ENCODE measurements at places on chromosomes 13 and 19. TPM values are rescaled to one million over a fixed set of nuclear protein-coding genes. Genes with fewer than 3 reads are reported as not detected.

Gene F10
- total RNA-seq: 0.75 TPM

Gene STOML3
- total RNA-seq: not detected

Gene TRPM4
- 16.7 TPM for total RNA-seq

Gene CABP5
- not detected for total RNA-seq

Gene CGB2
- total RNA-seq: 1.9 TPM

Gene POGLUT2
- 15.7 TPM for total RNA-seq

Gene PLVAP
- 1.5 TPM for total RNA-seq

Gene CEACAM19
- total RNA-seq: 10.5 TPM

Gene HIPK4
- not detected for total RNA-seq

Gene ELSPBP1
- not detected for total RNA-seq

Gene MISP3
- 1.5 TPM for total RNA-seq

Gene GZMM
- total RNA-seq: not detected

DNA sequence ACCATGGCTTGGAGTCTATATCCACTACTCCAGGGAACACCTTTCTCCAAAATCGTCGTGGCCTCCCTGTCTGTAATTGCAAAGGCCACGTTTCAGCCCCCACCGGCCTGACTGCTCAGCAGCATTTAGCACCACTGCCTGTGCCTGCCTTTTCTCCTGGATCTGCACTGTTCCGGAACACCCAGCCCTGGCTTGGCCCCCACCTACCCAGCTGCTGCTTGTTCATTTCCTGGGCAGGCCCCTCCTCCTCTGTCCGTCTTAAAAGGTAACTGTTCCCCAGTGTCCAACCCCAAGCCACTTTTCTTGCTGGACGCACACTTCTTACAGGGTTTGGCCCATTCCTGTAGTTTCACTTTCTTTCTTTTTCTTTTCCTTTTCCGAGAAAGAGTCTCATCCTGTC is 8.5 kb upstream of the SYT5 start:
- DNase-seq: no peak

GRCh38 chr13:54687173-54687572 is 1658.6 kb downstream of the OLFM4 start:
- no peak for DNase-seq

- DNase-seq: no peak
These were observed 114.0 kb downstream of the STK24 start for GRCh38 chr13:98462946-98463345.

GRCh38 chr19:16470541-16470910 is 1.2 kb downstream of the EPS15L1 start:
- DNase-seq: no peak

GRCh38 chr13:110580800-110581199 is 19.3 kb upstream of the RAB20 start:
- DNase-seq: no peak

DNA sequence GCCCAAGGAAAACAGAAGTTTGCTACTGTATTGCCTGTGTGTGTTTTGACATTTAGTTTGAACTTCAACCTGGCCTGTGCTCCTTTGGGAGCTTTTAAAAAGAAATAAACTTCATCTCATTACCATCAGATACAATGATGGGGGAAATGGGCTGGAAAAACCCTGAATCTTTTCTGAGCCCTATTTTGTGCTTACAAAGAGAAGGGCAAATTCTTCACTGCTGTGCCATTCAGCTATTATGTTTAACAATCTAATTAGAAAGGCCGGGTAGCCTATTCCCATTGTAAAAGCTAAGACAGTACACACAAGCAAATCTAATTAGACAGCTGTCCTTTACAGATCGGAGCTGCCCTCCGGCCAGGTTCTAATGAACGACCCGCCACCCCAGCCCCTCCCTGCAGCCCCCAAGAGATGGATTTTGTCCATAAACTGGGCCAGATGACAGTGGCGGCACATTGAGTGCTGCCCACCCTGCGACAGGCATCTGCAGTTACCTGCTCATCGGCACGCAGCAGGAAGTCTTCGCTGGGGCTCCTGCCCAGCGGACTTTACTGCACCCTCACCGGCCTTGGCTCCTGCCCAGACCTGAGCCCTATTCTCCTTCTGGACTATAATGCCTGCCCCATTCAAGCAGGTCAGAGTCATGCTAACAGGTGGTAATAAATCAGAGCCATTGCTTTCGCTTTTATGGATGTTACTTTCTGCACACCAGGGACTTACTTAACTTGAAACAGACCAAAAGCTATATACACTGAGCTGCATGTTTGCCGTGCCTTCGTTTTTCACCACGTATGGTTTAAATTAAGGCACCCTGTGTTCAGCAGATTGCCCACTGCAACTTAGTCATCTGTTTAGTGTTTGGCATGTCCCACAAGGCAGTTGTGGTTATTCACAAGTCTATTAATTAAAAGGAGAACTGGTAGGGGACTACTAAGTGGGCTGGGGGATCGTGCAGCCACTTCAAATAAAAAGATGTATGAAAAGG is 549.6 kb downstream of the FGF9 start:
- DNase-seq: no peak

DNA sequence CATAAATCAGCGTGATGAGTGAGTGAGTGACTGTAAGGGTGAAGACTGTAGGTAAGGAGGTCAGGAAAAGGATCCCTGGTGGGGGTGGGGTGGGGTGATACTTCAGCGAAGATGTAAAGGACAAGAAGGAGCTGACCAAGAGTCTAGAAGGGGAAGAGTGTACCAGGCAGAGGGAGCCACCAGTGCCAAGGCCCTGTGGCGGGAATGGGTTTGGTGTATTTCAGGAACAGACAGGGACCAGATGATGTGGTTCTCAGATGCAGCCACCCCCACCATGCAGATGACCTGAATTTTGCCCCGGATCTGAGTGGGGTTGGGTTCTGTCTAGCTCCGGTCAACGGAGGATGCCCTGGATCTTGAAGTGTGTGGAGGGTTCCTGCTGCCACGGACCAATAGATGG is 30.1 kb upstream of the SLC7A10 start:
- DNase-seq: no peak

DNA sequence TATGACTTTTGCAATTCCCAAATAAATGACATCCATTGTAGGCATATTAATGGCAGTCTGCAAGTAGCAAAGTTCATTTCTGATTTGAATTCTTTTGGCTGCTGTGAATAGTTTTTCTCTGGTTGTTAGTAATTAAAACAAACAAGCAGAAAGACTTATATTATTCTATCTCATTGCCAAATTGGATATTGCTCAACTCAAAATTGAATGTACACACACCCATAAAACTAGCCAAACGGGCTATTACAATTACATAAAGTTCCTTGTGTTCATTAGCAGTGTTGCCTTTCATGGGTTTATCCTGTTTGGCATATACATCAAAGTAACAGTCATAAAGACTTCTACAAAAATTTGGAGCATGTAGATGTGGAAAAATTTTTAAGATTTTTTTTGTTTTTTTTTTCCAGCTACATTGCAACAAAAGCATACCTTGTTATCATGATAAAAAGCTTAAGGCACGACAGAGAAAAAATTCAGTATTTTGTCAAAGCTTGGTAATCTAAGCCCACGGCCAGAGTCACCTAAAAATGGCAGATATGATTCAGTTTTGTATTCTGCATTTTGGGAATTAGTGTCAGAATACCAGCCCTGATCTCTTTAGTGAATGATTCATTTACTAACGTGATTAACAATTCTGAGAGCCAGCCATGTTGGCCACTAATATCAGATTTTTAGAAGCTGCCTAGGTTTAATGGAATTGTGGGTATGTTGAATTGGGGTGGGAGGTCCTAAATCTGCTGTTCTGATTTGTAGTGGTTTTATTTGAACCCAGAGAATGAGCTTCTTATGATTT is 108.4 kb downstream of the KLF5 start:
- DNase-seq: no peak

GRCh38 chr13:85009447-85009846 is 789.8 kb downstream of the SLITRK6 start:
- DNase-seq: no peak

DNA sequence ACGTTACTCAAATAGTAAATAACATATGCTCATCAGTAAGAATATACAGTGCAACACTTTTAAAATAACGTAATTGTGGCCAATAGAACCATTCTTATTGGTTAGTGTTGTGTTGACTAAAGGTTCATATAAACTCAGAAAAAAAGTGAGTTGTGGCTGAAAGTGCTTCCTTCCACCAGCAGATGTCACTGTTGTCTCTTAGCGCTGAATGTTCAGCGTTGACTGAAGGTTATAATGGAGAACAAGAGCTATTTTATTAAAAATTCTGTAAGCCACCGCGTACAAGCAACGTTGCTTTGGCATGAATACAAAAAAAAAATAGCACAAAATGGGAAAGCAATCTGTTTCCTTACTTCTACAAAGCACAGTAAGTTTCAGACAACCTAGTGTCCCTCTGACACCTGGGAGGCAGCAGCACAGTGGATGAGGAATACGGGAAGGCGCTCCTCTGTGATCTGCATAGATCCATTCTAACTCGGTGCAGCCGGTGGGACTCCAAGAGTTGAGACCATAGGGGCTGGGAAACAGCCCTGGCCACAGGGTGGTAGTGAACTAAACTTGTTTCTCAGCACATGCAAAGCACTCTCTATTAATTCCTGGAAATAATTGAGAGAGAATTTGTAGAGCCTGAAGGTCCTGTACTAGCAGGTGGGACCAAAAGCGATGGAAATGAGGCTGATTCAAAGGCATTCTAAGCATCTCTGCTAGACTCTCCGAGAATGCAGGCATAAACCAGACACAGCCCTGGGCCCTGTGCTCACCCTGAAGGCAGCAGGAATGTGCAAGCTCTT is 23.9 kb upstream of the OXGR1 start:
- no peak for DNase-seq

GRCh38 chr19:49488046-49488862 is 846 bp downstream of the RPL13A start:
- DNase-seq: no peak

- no peak for DNase-seq
These were observed 19.7 kb downstream of the KLHL26 start for GRCh38 chr19:18656337-18657086.

DNA sequence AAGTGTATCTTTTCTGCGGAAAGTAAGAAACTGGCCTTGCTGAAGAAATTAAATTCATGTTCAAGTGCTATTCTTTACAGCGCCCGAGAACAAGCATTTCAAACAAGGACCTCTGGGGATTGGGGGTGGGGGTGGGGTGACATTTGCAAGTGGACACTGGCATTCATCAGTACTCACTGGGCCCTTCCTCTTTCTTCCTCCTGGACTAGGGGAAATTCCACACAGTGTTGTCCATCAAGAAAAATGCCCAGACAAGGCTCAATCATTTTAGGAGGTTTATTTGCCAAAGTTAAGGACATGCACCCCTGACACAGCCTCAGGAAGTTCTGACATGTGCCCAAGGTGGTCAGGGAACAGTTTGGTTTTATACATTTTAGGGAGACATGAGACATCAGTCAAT is 22.9 kb upstream of the OR10H1 start:
- no peak for DNase-seq

GRCh38 chr13:90541346-90541745 is 806.1 kb upstream of the MIR17HG start:
- DNase-seq: no peak

- DNase-seq: no peak
These were observed 15.7 kb downstream of the WTIP start for GRCh38 chr19:34497112-34497805.

GRCh38 chr19:3547301-3547731 is 8.3 kb downstream of the TEKTIP1 start:
- no peak for DNase-seq

DNA sequence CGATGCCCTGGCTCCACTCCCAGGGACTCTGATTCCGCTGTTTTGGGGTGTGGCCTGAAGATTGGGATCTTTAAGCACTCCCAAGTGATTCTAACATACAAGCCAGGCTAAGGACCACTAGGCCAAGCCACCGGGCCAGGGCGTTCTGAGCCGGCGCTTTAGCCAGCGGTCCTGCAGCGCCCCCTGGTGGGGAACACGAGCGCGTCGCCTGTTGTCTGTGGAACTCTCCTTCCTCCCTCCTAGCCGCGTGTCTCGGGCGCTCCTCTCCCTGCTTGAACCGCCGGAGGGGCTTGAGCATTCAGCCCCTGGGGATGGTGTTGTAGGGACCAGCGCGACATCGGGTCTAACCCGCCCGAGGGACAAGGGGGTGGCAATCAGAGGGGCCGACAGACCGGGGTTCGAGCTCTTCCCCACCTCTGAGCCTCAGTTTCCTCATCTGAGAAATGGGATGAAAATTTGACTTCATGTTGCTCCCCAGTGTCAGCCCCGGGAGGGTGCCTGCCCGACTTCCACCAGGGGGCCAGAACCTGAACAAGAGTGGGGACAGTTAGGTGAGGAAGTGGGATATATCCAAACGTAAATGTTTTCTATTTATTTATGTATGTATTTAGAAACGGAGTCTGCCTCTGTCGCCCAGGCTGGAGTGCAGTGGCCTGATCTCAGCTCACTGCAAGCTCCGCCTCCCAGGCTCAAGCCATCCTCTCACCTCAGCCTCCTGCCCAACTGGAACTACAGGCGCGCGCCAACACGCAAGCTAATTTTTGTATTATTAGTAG is 18.0 kb upstream of the PNMA8B start:
- DNase-seq: no peak

GRCh38 chr19:40567040-40567749 is 9.5 kb upstream of the SHKBP1 start:
- no peak for DNase-seq

- DNase-seq: no peak
These were observed 6.8 kb downstream of the PLEKHJ1 start for GRCh38 chr19:2229103-2230032.

GRCh38 chr13:101691341-101691860 is 238.9 kb downstream of the ITGBL1 start:
- no peak for DNase-seq

- peak; percentile 19 for DNase-seq
These were observed 39.5 kb upstream of the RPL21 start for GRCh38 chr13:27211771-27212364.

DNA sequence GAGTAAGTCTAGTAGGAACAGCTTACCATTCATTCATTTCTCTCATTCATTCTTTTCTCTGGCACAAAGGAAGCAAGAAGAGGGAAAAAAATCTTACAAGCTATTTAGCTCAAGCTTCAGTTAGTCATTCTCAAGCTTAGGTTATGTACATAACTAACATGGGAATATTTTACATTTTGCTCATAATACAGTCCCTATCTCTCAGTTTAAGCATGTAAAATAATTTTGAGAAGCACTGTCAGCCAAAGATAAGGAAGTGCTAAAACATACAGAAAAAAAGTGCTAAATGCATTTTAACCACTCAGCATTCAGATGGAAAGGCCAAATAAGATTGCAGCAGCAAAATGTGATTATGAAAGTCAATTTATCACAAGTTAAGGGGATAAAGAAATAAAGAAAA is 7.9 kb downstream of the RBM26 start:
- no peak for DNase-seq

- DNase-seq: no peak
These were observed 119.2 kb upstream of the SPACA7 start for GRCh38 chr13:112256716-112257494.

- DNase-seq: peak; percentile 16
These were observed 22.2 kb downstream of the SIGLEC5 start for GRCh38 chr19:51607920-51608562.

DNA sequence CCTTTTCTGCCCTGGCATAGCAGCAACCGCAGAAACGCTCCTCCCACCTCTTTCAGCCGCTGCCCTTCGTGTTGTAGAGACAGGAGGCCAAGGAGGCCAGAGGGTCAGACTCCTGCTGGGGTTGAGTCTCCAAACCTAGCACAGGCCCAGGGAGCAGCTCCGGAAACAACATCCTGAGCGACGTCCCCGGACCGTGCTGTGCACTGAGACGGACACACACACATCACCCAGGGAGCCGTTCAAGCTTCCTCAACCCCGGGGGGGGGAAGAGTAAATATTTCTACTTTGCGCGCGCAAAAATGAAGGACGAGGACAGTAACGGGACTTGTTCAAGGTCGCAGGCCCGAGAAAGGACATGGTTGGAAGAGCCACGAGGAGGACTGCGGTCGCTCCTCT is 657 bp downstream of the ZNF550 start:
- DNase-seq: no peak

- no peak for DNase-seq
These were observed 20.6 kb upstream of the CABP5 start for GRCh38 chr19:48064509-48064908.
